Epithelial cell of proximal tubule (primary cell): ENCODE measurements at places on chromosomes 5 and 9. TPM values are rescaled to one million over a fixed set of nuclear protein-coding genes. Genes with fewer than 3 reads are reported as not detected.

Gene SLC36A3
- total RNA-seq = not detected in 2 replicates

DNA sequence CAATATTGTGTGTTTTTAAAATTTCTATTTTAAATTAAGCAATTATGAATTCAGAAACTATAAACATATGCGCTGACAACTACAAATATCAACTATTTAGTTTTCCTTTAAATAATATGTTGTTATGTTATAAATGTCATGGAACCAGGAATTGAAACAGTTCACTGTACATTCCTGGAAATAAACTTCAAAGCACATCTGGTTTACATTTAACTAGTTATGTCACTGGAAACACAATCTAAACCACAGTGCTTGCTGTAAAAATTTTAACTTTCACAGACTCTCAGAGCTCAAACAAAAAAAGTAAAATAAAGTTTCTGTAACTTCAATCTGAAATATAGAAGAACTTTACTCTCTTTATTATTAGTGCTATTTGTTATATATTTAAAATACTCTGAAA, 179.2 kb downstream of the FBN2 start:
- no peak for DNase-seq

DNA sequence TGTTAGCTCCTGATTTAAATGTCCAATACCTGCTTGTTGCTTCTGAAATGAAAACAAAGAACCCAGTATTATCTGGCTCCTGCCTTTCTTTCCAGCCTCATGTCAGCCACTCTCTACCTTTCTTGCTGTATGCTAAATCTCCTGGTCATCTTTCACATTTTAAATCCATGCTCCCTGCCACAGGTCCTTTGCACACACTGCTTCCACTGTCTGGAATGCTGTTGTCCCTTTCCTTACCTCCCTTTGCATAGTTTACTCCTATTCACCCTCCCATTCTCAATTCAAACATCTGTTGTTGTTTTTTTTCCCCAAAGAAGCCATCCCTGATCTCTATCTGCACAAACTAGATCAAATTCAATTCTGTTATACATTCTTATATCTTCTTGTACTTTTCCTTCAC, 97.0 kb upstream of the NR4A3 start:
- no peak for DNase-seq

Gene GABRA6
- not detected in 2 replicates for total RNA-seq

GRCh38 chr5:180915924-180916323, 17.0 kb downstream of the BTNL8 start:
- DNase-seq = no peak

Gene NREP
- 31.8 and 58.6 TPM in 2 replicates for total RNA-seq

DNA sequence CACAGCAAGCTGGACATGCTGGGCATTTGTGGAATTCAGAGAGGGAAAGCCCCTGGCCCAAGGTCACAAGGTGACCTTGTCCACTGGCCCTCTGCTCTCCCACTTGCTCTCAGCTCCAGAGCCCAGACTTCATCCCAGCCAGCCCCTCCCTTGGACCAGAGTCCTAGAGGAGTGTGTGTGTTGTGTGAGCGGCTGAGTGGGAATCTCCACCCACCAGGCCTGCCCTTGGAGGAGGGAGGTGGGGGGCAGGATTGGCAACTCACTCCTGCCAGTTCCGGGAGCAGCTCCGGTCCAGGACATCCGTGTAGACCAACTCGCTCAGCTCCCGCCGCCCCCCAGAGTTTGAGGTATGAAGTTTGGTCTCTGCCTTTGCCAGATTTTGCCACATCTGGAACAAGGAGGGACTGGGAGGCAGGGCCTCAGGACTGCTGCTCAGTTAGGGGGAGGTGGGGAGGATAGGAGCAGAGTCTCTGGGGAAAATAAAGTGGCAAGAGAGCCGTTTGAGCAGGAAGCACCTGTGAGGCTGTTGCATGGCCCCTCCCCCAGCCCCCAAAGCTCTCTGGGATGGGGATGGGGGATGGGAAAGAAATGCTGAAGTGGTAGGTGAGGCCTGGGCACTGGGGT, 1.4 kb downstream of the MZB1 start:
- no peak for DNase-seq

Gene DNAH5
- total RNA-seq = 1.2 and 1.7 TPM in 2 replicates

Gene LPAR1
- total RNA-seq = 8.5 and 13.0 TPM in 2 replicates

Gene OR13D1
- not detected in 2 replicates for total RNA-seq

GRCh38 chr5:56112526-56113121, 117.9 kb upstream of the IL6ST start:
- DNase-seq = no peak

Gene SLCO6A1
- total RNA-seq = not detected in 2 replicates

Gene IL3
- total RNA-seq = not detected in 2 replicates

DNA sequence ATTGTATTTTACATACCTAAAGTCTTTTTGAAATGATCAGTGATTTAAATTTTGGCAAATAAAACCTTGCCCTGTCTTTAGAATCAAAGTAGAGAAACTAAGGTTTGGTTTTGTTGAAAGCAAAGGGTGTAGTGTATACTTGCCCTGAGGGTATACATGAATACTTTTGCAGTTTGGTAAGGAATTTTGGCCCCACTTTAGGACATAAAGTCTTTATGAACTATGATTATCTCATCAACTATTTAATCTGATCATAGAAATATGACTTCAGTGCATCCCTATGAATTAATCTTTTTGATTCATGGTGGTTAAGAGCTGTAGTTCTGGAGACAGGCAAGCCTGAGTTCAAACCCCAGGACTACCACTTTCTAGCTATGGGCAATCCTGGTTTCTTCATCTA, 17.7 kb downstream of the RAD1 start:
- no peak for DNase-seq

DNA sequence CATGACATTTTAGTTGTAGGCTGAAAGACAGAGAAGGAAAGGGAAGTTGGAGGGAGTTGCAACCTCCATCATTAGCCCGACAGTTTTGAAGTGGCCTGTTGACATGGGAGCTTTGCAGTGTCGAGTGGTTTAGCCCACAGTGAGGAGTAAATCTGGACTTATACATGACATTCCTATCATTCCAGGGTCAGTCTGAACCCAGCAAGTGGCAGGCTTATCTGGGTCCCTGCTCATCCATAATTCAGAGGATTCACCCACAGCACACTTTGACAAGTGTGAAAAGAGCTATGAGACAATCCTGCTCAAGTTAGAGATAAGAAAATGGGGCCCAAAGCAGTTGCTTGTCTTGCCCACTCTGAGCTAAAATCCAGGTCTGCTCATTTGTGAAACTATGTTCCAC, 8.4 kb upstream of the TNC start:
- no peak for DNase-seq

Gene PLAC8L1
- 0.58 TPM in 1 of 2 replicates, not detected in the other for total RNA-seq

DNA sequence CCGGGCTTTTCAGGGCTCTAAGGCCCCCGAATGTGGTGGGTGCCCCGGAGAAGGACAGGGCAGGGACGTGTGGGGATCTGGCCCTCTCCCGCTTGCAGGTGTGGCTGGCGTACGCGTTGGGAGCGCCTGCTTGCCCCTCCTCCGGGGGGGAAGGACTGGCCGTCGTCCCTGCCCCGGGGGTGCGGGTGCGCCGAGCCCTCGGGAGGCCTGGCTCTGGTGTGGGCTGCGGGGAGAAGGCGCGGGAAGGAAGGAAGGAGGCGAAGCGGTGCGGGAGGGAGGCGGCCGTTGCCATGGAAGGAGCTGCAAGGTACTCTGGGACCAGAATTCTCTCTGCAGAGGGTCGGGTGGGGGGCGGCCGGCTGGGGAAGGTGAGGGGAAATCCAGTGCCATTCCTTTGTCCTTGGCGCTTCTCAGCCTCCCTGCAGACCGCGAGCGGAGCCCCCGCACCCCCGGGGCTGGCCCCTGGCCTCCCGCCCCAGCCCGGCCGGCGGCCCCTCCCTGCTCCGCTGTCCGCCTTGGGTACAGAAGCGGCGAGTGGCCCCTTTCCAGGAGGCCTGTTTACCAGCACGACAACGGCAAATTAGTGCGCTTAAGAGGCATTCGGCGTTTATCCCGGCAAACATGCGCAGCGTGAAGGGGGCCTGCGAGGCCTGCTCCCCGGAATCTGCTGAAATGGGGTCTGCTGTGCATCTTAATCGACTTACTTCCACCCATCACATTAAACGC, 67.1 kb upstream of the UNC5A start:
- DNase-seq = no peak

DNA sequence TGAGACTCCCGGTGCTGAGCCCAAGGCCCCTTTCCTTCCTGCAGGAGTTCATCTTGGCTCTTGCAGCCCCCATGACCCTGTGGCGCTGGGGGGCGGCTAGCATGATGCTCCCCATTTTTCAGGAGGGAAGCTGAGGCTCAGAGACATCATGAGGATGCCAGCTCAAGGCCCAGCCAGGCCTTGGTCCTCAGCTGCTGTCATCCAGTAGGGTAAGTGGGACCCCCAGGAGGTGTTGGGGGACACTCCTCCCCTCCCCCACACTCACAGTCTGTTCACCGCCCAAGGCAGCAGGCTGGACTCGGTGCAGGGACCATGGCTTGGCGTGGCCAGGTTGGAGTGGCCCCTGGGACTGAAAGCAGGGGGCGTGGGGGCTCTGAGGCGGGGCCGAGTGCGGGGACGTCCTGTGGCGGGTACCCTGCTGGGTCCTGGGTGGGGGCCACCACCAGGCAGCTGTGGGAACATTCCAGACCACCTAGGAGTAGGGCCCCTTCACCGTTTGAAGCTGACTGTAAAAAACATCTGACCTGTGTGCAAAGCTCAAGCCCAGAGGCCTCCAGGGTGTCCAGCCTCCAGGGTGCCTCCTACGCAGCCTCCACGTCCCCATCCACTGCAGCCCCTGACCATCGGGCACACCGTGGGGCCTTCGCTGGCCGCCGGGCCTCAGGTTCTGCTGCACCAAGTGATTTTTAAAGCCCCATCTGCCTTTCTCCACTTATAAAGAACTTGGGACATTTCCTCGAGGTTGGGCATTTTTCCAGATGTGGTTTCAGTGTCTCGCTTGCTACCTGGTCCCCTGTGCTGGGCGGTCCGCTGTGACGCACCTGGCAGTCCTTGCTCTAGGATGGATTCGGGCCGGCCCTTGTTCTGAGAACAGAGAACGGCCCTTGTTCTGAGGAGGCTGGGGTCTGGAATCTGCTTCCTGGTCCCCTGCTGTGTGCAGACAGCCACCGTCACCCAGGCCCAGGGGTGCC, 3.4 kb upstream of the NOTCH1 start:
- DNase-seq = no peak

DNA sequence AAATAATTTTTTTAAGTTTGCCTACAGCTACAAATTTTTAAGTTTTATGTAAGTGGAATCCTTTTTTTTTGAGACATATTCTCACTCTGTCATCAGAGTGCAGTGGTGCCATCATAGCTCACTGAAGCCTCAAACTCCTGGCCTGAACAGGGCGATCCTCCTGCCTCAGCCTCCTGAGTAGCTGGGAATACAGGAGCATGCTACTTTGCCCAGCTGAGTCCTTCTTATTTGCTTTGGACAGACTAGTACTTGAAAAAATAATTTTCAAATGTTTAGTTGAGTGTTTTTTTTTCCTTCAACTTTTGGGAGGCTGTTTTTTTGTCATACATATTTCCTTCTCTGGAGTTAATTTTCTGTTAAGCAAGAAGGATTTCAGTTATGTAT, 7.4 kb downstream of the GAPVD1 start:
- no peak for DNase-seq

DNA sequence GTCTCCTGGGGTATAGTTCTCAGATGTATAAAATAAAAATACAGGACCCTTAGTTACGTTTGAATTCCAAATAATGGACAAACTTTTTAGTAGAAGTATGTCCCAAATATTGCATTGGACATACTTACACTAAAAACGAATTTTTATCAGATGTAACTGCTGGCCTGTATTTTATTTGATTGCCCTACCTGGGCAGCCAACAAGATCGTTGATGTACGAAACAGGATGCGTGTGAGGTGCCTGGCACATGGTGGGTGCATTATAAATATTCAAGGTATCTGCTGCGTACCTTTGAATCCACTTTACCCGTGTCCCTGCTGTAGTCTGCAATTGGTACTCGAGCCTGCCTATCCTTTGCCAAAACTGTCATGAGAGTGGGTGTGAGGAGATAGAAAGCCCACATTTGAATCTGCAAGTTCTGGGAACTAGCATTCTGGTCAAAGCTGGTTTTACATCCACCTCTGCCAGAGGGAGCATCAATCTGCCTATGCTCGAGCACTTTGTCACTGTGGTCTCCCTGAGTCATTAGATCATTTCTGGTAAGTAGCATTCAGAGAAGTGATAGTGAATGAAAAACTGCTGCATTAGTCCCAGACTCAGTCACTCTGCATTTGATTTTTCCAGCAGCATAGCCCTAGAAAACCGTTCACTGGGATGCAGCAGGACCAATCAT, 133.7 kb upstream of the IQGAP2 start:
- DNase-seq = no peak

DNA sequence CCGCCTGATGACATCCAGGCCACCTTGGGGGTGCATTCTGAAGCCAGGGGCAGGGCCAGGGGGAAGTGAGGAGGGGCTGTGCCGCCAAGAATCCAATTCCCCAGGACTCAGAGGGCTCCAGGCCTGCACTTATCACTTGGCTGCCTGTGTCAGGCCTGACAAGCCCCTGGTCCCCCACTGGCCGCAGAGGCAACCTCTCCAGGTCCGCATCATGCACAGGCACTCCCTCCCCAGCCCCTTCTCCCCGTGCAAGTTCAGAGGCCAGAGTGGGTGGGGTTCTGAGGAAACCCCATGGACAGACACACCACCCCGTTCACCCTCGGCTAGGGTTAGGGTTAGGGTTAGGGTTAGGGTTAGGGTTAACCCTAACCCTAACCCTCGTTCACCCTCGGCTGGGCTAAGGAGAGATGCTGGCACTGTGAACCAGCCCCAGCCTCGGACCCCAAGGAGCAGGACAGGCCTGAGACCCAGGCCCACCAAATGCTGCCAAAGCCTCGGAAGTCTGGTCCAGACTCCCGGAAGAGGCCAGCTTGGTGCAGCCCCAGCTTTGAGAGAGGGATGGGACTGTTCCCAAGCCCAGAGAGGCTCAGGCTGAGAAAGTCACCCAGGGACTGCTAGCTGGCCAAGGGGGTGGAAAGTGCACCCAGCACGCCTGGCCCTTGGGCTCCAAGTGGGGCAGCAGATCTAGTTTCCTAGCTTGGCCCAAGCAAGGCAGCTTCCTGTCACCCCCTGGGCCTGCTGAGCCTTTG, 4.9 kb downstream of the LCN2 start:
- no peak for DNase-seq

Gene GGTA1
- 0.14 TPM in 1 of 2 replicates, not detected in the other for total RNA-seq

GRCh38 chr5:172163346-172163745, 24.7 kb downstream of the STK10 start:
- DNase-seq = no peak

DNA sequence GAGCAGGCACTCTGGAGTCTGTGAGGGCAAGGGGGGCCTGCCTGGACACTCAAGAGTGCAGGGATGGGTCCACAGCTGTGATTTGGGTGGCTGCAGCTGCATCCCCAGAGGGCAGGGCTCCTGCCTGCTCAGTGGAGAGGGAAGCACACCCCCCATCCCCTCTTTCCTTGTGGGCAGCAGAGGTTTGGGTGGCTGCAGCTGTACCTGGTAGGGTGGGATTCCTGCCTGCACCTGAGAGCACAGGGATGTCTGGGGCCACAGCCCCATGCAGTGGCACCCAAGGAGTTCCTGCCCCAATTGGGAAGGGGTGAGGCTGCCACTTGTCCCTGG, 605.4 kb upstream of the FAM174A start:
- no peak for DNase-seq

- no peak for DNase-seq
Measured at GRCh38 chr5:95918421-95919006, 43.1 kb downstream of the ELL2 start.

- DNase-seq = no peak
Measured at GRCh38 chr9:137058521-137059234, 4.8 kb upstream of the ENTPD2 start.

GRCh38 chr5:128245974-128246373, 162.4 kb downstream of the SLC12A2 start:
- DNase-seq = no peak

GRCh38 chr5:98969400-98969799, 40.6 kb upstream of the CHD1 start:
- DNase-seq = no peak
